ENCODE measurements at places on chromosomes 11 and 22. TPM values are rescaled to one million over a fixed set of nuclear protein-coding genes. Genes with fewer than 3 reads are reported as not detected.

- DNase-seq, result no peak
These were observed 40.0 kb downstream of the TST start for GRCh38 chr22:36979016-36979910.

TSPAN32 gene
- 65.7 TPM for total RNA-seq

- DNase-seq, result no peak
These were observed 56.3 kb downstream of the KREMEN1 start for GRCh38 chr22:29128891-29129807.

CDCA5 gene
- total RNA-seq, result 0.90 TPM

DNA sequence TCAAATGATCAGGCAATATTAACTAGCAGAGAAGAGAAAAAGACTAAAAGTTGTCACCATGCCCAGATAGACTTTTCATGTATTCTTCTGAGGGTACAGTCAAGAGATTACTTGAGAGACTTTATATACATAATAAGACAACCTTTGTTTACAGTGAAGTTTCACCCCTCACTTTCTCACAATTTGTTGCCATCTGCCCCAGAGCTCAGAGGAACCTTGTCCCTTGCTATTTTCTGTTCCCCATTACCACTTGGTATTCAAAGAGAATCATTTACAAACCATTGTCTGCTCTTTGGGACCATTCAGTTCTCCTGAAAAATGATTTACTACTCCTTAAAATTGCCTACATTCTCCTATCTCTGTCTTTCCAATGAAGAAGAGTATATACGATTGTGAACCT lies 544.6 kb downstream of the CNTN5 start:
- no peak for DNase-seq

DNA sequence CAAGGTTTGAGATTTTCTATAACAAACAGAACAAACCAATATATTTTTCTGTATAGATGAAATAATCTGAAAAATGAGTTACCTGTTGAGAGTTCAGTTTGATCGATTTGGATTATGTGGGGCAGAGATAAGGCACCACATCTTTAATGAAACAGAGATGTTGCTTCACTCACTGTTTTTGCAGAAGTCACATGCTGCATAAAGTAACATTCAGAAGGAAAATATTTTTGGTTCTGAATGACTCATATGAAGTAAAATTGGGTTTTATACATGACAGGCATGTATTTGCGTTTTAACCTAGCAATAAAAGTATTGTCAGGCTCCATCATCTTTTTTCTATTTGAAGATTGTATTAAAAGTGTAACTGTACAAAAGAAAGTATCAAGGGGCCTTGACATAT lies 77.8 kb downstream of the BBOX1 start:
- no peak for DNase-seq

GRCh38 chr11:128491195-128491936 lies 96.0 kb downstream of the ETS1 start:
- no peak for DNase-seq

DNA sequence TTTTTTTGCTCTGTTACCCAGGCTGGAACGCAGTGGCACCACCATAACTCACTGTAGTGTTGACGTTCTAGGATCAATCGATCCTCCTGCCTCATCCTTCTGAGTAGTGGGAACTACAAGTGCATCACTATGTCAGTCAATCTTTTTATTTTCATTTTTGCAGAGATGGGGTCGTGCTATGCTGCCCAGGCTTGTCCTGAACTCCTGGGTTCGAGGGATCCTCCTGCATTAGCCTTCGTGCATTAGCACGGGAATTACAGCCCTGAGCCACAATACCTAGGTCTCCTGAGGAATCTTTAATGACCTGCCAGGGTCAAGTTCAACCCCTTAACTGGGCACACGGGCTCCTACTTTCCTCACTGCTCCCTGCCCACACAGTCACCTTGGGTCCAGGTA lies 4.4 kb downstream of the APOL3 start:
- DNase-seq, result no peak

GRCh38 chr22:25354456-25354855 lies 135.0 kb downstream of the CRYBB2 start:
- no peak for DNase-seq

GAS2 gene
- total RNA-seq, result 3.1 TPM

GRCh38 chr11:74282421-74282820 lies 29.0 kb downstream of the P4HA3 start:
- no peak for DNase-seq

- no peak for DNase-seq
These were observed 3.5 kb downstream of the ZDHHC24 start for GRCh38 chr11:66542362-66542761.

CYP2D6 gene
- total RNA-seq, result 5.9 TPM

ART5 gene
- not detected for total RNA-seq

DNA sequence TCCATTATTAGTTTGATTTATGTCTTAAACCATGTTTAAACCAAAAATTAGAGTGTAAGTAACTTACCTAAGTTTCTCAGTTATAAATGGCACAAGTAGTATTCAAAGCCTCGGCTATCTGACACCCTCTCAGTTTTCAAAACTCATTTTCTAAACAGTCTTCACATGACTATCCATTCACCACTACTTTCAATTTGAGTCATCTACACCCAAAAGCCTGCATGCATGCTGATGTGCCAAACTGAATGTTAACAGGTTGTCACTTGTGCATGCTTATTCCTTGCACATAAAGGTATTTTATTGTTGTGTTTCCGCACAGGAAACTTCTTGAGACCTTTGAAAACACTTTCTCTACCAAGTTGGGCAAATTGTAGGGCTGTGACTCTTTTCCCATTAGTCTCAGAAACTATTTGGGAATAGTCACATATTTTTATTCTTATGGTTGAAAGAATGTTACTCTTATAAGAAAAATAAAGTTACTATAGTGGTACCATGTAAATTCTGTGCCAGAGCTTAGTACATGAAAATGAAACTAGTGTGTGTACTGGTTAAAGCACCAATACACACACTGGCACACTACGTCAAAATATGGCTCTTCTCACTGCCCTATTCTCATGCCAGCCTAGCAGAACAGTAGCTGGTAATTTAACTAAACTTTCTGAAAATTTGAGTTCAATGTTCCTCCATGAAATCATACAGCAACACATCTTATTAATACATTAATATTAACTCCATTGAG lies 2.2 kb upstream of the OR51E2 start:
- no peak for DNase-seq

DNA sequence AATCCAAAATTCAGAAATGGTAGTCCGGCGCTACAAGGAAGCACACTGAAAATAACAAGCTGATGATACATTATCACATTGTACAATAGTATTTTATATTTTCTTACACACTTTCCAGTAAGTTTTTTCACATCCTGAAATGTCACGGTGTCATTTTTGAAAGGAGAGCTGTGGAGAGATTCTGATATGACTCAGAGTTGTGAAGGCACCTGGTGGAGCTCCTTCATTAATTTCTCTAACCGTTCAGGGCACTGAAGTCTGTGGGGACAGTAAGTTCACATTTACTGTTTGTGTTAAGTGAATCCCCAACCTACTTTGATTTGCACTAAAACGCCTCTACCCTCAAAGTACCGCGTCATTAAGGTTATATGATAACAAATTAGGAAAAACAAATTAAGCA lies 13.3 kb downstream of the LDHAL6A start:
- DNase-seq, result no peak

HPS5 gene
- 12.8 TPM for total RNA-seq

GRCh38 chr11:39374963-39375698 lies 2084.3 kb downstream of the LRRC4C start:
- DNase-seq, result no peak

DNA sequence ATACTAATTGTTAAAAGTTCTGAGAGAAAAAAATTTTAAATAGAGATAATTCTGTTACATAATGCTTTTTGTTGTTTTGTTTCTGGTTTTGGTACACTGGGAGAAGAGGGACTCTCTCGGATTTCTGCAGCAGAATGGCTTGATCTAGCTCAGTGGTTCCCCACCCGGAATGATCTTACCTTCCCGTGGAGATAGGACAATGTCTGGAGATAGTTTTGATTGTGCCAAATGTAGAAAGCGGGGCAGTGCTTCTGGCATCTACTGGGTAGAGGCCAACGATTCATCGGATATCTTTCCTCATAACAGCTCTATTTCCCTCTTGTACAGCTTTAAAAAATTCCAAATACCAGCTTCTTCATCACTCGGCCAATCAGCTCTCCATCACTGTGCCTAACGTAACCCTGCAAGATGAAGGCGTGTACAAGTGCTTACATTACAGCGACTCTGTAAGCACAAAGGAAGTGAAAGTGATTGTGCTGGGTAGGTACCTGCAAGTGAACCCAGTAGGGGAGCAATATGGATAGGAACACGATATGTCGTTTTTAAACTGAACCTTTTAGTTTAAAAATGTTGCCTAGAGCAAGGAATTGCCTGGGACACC lies 13.2 kb downstream of the CRTAM start:
- no peak for DNase-seq

GRCh38 chr11:47220401-47220821 lies 5.6 kb downstream of the DDB2 start:
- no peak for DNase-seq

ZNRD2 gene
- total RNA-seq, result 30.3 TPM

CRACR2B gene
- 1.0 TPM for total RNA-seq

DNA sequence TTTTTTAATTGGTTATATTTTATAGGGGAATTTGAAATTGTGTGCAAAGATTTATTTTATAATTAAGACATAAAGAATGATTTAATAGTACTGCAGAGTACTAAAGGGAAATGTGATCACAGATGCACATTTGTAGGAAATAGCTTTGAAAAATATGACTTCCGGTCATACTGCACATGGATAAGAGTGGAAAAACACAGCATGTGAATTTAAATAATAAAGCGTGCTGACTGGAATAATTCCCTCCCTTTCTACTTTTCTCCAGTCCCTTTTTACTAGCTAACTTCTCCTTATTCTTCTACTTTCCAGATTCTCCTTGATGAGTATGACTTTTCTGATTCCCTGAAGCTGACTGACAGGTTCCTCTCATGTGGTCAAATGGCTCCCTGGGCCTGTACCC lies 238.4 kb upstream of the CTSC start:
- DNase-seq, result no peak

DNA sequence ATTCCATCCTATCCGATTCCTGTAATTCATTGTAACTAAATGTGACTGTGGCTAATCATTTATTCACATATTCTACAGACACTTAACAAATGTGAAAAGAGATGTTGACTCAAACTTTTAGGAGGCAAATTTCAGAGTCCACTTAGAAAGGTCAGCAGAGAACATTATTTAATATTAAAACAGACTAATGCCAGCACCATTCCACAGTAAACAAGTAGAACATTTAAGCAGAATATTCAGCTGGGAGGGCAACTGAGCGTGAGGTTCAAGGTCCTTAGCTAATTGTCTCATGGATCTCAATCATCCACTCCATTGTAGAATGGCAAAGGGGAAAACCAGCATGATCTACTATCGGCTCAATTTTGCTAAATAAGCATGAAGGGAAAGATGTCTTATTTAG lies 5.1 kb upstream of the SLC5A12 start:
- DNase-seq, result no peak

DNA sequence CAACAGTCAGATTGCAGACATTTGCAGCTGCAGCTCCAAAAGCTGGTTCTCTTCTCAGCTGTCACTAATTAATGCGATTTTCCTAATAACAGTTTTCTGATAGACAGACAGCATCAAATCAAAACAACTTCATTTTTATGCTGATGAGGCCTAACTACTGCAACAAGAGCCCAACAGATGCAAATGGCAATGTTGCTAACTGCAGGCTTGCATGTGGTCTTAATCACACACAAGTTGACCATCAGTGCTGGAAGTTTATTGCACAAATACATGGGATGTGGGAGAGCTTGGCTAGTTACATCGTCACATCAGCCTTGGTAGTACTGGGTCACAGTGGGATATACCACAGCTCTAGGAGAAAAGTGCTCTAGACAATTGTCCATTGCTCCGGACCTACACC lies 99.2 kb downstream of the SPON1 start:
- DNase-seq, result no peak

- no peak for DNase-seq
These were observed 90.0 kb downstream of the AMOTL1 start for GRCh38 chr11:94858012-94858705.
